ENCODE measurements at places on chromosomes 3 and 15.

DNA sequence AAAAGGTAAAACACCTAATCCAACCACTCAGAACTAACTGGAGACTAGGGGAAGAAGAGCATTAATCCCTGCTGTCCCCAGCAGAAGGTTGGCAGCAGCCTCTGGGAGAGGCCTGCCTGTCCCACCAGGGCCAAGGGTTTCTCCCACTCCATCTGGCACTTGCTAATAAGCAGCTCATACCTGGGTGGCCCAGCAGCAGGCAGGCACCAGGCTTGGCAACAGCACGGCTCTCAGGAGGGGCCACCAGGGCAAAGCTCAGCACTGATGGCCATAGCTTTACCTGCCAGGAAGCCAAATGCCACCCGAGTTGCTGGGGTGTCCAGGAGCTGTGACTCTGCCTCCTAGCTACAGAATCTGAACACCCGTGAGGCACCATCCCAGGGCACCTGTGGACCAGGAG lies 58.3 kb downstream of the BOC start:
- no peak for DNase-seq

GRCh38 chr3:71671216-71671845 lies 53.9 kb downstream of the EIF4E3 start:
- peak; percentile 52 for DNase-seq

DNA sequence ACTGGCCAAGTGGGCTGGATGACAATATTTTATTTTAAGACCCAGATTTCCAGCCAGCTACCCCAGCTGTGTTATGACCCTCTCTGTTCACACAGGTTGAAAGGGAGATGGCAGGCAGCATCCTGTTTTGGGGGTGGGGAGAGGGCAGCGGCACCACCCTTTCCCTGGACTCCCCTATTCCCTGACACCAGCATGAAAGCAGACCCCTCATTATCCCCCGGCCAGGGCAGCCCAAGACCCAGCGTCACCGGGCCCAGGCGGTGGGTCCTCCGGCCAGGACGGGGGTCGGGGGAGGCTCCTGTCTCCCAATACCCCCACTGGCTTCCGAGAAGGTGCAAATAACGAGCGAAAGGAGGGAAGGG lies 127.6 kb upstream of the MEF2A start:
- DNase-seq, result no peak

- DNase-seq, result peak; percentile 58
These were observed 37.5 kb upstream of the STIMATE start for GRCh38 chr3:52934630-52935530.

DNA sequence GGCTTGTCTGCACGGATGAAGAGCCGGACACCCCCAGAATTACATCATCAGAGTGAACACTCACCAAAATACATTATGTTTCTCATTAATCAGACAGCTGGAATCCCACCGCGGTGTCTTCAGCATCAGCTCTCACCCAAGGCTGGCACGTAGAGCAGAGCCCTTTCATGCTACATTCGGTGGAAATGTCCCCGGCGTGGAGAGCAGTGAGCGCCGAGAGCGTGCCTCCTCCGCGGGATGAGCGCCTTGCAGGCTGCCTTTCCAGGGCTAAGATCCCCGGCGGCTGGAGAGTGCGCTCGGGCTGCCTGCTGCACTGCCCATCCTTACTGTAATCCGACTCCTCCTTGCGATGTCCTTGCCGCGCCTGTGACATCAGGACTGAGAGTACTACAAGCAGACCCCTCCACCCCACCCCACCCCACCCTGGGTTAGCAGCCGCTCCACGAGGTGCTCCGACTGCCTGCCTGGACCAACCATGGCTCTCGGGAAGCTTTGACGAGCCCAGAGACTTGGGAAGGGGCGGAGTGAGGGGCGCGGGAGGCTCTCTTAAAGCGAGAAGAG lies at the start of gene ZNF385D:
ZNF385D (minus strand) TSS at position 380 of the 561 bp plus-strand sequence; CDS start at position 86, 294 bp downstream.
- peak; percentile 65 for DNase-seq

DNA sequence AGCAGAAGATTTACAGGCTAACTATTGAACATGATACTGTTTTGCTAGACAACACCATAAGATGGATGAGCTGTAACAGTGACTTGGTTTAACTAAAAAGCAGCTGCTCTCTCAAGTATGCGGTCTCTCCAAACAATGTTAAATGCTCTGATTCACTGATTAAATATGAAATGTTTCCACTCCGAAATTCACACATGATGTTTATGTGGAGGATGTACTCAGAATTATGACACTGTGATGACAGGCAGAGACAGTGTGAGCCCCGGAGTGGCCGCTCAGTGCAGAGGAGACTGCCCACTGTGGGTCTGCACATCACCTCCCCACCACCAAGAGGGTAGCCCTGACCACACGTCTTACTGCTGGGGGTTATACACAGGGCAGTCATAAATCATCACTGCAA lies 83.9 kb upstream of the MEX3B start:
- DNase-seq, result peak; percentile 99

DNA sequence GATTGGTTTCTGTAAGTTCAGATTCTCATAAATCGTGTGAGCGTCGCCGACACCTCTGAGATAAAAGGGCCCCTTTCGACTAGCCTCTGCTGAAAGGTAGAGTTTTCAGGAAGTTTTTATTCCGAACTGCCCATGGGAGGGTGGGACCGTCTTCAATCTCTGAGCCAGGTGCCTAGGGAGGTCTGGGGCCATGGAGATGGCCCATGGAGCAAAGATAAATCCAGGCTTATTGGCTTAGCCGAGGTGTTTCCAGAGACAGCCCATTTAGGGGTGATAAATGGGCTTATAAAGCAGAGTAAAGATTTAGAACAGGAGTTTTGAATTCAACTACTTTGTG lies 442 bp downstream of the QTRT2 start:
- no peak for DNase-seq

- DNase-seq, result peak; percentile 15
These were observed 52.5 kb downstream of the TP63 start for GRCh38 chr3:189683546-189684255.

GRCh38 chr3:60298141-60298540 lies 953.1 kb downstream of the FHIT start:
- DNase-seq, result no peak

GRCh38 chr3:120214176-120214575 lies 70.8 kb downstream of the GPR156 start:
- DNase-seq, result peak; percentile 25

GRCh38 chr3:188283347-188283746 lies 129.4 kb downstream of the LPP start:
- no peak for DNase-seq

GRCh38 chr15:98441599-98441998 lies 206.7 kb upstream of the IGF1R start:
- DNase-seq, result no peak

DNA sequence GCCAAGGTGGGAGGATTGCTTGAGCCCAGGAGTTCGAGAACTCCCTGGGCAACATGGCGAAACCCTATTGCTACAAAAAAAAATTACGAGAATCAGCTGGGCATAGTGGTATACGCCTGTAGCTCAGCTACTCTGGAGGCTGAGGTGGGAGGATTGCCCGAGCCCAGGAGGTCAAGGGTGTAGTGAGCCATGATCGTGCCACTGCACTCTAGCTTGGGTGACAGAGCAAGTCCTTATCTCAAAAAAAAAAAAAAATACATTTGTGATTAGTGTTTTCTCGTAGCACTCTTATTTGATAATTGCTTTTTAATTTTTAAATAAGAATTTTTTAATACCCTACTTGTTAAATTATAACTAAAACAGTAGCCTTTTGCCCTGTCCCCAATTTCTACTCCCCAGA lies 18.4 kb downstream of the IREB2 start:
- DNase-seq, result no peak

- DNase-seq, result no peak
These were observed 2.2 kb upstream of the MASP1 start for GRCh38 chr3:187293516-187294430.

DNA sequence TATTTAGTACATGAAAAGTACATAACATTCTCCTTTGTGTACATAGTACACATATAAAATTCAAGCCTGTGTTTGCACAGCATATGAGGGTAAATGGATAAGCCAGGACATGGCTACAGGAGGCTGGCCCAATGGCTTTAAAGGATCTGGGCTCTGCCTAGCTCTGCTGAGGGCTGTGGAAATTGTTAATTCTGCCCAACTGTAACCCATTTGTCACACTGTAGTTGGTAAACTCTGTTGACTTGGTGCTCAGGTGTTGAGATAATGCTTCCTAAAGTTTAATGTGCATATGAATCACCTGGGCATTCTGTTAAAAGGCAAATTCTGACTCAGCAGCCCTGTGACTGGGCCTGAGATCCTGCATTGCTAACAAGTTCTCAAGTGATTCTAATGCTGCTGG lies 196.5 kb upstream of the ZPLD1 start:
- no peak for DNase-seq

DNA sequence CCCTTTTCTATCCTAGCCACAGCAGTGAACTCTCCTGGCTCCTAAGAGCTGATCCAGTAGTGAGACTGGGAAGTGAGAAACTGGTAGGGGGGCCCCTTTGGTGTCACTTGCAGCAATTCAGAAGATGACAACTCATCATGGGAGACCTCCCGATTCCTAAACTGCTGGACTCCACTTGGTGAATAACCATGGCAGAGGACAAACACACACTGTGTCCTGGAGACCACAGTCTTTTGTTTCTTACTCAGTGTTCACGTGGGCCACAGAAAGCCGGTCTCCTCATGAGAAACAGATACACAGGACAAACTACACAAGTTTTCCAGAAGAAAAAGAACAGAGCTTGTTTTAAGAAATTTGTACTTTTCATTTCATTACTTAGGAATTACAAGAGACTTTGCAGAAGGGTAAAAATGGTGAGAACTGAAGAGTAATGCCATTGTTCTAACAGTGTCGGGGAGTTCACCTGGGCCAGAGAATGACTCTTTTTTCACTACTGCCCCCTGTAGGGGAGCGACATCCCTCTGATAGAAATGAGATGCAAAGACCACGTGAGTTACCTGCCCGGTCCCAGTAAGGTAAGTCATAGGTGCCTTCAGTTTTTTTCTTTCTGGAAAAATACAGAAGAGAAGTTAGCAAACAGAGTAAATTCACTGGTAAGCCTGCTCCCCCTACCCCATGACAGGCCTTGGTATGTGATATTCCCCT lies 38.1 kb downstream of the ST3GAL6 start:
- DNase-seq, result no peak

DNA sequence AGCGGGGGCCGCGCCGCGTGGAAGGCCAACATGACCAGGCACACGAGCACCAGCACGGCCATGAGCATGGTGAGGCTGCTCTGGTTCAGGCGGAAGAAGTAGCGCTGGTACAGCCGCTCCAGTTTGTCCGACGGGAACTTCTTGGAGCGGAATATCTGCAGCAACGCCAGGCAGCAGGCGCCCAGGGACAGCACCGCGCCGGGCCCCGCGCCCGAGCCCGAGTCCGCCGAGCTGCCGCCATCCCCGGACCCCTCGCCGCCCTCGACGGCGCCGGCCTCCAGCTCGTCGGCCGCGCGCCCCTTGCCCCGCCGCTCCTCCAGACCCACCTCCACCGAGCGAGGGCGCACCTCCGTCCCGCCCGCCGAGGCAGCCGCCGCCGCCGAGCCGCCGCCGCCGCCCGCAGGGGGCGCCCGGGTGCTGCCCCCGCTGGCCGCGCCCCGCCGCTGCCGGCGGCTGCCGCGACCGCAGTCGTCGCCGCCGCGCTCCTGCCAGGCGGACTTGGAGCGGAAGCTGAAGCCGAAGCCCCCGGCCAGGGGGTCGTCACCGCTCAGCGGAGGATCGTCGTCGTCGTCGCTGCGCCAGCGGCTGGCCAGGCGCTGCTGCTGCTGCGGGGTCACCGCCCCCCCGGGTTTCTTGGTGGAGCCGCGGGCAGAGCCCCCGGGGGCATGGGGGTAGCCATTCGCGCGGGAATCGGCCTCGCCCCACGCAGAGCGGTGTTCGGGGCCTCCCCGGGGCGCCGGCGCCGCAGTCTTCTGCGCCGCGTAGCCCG lies 957 bp downstream of the ADCY5 start:
- DNase-seq, result peak; percentile 6

DNA sequence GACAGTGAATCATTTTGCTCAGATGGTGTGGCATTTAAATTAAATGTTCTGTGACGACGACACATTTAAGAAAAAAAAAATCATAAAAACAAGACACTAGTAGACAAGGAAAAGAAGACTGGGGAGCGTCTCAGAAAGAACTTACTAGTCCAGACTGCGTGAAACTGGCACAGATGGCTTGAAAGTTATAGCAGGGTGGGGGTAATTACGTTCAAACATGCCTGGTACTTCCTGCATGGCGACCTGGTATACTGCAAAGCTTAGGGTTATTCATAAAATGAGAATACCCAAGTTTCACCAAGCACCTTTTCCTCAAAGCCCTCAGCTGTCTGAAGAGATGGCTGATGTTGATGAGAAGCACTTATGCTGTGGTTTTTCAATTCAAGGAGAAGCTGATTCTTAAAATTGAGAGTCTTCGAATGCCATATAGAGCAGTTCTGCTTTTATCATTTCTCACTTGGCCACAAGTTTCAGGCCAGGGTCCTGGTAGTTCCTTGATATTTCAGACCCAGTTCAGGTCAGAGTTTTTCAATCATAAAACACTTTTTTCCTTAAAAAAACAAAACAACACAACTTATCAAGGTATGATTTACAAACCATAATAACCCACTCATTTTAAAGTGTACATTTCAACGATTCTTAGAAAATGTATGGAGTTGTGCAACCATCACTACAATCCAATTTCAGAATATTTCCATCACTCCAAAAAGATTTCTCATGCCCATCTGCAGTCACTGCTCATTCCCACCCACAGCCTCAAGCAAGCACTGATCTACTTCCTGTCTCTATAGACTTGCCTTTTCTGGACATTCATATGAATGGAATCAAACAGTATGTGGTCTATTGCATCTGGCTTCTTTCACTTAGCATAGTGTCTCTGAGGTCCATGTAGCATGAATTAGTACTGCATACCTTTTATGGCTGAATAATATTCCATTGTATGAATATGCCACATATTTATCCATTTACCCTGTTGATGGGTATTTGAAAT lies 24.7 kb downstream of the PCOLCE2 start:
- peak; percentile 45 for DNase-seq

DNA sequence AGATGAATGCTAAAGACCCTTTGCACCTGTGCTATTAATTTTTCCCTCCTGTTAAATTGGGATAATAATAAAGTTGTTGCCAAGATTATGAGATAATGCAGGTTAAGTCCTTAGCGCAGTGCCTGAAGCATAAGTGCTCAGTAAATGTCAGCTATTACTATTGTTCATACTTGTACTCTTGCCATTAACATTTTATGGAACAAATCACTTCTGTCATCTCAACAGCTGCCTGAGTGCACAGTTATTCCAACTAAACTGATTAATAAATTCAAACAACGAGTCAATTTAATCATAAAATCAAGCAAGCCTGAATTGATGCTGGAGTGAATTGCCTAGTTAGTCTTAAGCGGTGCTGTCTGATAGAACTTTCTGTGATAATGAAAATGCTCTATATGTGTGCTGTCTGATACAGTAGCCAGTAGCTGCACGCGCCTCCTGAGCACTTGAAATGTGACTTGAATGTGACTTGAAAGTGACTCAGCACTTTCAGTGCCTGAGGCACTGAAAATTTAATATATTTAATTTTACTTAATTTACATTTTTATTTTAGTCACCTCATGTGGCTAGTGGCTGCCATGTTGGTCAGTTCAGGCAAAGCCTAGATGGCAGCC lies 198.7 kb upstream of the PFN2 start:
- no peak for DNase-seq

Data from fibroblast of skin of back (primary cell).